ENCODE measurements at places on chromosomes 5 and 9.

DNA sequence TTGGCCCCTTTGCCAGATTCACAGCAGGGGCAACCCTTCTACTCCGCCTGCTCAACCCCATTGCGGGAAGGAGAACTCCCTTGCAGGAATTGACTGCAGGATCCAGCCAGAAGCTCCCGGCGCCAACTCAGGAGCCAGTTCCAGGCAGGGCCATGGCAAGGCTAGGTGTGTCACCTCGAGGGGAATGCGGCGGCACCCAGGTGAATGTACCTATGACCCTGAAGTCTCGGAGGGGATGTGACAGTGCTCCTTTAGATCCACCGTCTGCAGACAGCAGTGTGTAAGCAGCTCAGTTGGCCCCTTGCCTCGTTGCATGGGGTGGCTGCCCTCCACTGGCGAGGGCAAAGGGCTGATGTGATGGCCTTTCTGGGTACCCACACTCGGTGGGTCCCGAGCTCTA lies 606.6 kb downstream of the ELAVL2 start:
- DNase-seq = no peak

- no peak for DNase-seq
These were observed 242.1 kb downstream of the FSTL4 start for GRCh38 chr5:133370036-133370831.

GRCh38 chr9:134782921-134783698 lies 97.5 kb upstream of the FCN2 start:
- DNase-seq = no peak

DNA sequence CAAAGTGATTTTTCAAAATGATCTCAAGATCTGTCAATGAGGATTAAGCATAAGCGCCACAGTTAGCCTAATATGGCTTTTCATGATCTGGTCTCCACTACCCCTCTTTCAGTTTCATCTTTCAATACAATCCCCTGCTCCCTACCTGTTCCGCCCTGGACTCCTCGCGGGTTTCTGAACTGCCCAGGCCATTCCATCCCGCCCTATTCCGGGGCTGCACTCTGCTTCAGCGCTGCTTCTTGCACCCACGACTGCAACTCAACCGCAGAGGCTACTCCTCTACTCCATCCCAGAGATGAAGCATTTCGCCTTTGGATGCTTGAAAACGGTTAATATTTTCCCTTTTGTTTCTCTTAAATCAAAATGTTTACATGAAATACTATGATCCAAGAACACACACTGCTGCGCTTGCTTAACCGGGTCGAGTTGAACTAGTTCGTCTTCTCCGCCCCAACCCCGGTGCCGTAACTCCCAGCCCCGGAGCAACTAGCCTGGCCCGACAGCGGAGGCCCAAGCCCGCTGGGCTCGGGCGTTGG lies 716 bp upstream of the OTULIN start:
- DNase-seq = peak; percentile 40

DNA sequence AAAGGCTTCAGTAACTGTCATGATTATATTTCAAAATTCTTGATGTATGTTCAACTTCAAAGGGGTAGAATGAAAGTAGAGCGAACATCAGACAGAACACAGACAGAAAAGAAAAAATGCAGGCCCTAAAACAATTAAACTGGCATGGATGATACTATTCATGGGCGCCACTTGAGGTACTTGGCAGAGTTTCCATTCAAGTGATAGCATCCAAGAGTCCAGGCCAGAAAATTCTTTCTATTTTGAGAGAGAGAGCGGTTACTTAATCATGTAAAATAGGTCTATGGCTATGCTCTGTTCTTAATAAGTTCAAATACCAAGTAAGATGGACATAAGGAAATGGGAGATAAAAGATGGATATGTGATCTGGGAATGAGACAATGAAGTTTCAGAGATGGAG lies 21.4 kb upstream of the PRR16 start:
- no peak for DNase-seq

- no peak for DNase-seq
These were observed 222.0 kb upstream of the TRIM32 start for GRCh38 chr9:116464987-116465571.

GRCh38 chr5:150525781-150526180 lies 17.9 kb downstream of the NDST1 start:
- no peak for DNase-seq

Data from H54 (cell line).